Kidney (tissue), 22 donors: ENCODE measurements at places on chromosomes 12 and 14. TPM values are rescaled to one million over a fixed set of nuclear protein-coding genes. Genes with fewer than 3 reads are reported as not detected.

- H3K36me3 ChIP-seq, result no peaks in the 10 kb centered on the region
- H3K27me3 ChIP-seq, result peaks cover 15% of the 10 kb centered on the region
- H3K27ac ChIP-seq, result no peak overlapping the region
- no peak for DNase-seq
- H3K4me1 ChIP-seq, result peaks cover 4% of the 10 kb centered on the region
- H3K4me3 ChIP-seq, result no peak overlapping the region
Measured at GRCh38 chr14:99267381-99267780, 4.6 kb downstream of the BCL11B start.

DNA sequence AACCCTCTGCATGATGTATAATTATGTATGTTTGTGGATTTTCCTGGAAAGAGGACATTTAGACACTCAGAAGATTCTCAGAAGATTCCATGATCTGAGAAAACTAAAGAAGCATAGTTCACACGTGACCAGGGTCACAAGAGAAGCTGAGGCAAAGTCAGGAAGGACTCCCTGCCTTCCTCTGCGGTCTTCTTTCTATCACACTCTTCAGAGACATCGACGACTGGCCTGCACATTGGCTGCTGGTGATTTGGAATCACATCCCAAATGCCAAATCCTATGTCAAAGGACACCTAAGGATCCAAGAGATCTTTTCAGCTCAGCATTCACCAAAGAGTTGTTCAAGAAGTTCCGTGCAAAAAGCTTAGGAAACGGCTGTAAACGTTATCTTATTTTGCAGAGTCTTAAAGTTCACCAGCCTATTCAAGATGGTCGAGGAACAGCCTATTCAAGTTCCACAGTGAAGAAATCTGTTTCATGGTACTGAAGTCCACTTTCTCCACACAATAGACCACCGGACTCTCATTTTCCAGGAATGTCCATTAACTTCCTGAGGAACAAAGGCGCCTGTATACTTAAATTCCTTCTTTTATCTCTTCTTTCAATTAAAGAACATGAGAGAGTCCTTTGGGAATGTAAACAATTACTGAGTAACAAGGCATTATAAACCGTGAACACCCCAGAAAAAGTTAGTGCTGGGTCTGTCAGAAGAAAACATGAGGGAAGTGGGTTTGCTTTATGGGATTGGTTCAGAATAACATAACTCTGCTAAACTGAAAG is 42.1 kb downstream of the IGF1 start:
- H3K4me3 ChIP-seq, result no peak overlapping the region
- H3K4me1 ChIP-seq, result no peaks in the 10 kb centered on the region
- no peak for DNase-seq
- no peaks in the 10 kb centered on the region for H3K27me3 ChIP-seq
- no peaks in the 10 kb centered on the region for H3K36me3 ChIP-seq

Gene TAS2R42
- polyA plus RNA-seq, result not detected

GRCh38 chr12:89470741-89471509 is 53.7 kb downstream of the GALNT4 start:
- H3K4me3 ChIP-seq, result no peak overlapping the region
- H3K27me3 ChIP-seq, result no peaks in the 10 kb centered on the region
- H3K4me1 ChIP-seq, result no peaks in the 10 kb centered on the region
- no peaks in the 10 kb centered on the region for H3K36me3 ChIP-seq
- no peak overlapping the region for H3K27ac ChIP-seq
- no peak for DNase-seq

DNA sequence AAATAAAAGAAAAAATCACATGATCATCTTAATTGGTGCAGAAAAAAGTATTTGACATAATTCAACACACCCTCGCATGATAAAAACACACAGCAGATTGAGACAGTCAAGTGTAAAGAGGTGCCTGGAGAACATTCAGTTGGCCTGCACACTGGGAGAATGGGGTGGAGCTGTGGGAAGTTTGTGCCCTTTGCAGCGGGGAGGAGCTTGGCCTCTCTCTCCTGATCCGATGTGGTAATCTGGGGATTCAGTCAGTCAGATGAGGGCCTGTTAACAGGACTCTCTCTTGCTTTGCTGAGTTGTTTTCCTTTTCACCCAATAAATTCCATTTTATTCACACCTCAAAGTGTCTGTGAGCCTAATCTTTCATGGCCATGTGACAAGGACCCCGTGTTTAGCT is 5.9 kb downstream of the SERPINA6 start:
- no peaks in the 10 kb centered on the region for H3K36me3 ChIP-seq
- H3K27me3 ChIP-seq, result no peaks in the 10 kb centered on the region
- DNase-seq, result no peak
- peaks cover 5% of the 10 kb centered on the region for H3K4me1 ChIP-seq

DNA sequence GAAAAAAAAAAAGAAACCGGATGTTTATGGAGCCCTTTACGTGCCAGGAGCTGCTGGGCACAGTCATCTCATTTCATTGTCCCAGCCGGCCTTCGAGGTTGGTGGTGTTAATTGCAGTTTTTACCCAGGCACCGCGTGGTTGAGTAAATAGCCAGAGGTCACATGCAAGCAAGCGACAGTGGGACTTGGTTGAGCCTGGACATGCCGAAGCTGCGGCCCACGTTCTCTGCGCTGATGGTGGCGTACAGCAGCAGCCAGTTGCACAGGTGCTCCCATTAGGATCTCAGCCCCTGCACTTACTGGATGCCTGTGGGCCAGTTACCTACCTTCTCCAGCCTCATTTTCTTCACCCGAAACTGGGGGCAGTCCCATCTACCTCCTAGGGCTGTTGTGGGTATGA is 54.0 kb downstream of the TSPAN9 start:
- H3K36me3 ChIP-seq, result no peaks in the 10 kb centered on the region
- peak overlapping the region; percentile 80 for H3K27ac ChIP-seq
- H3K4me3 ChIP-seq, result no peak overlapping the region
- DNase-seq, result no peak
- H3K4me1 ChIP-seq, result peaks cover 19% of the 10 kb centered on the region

Gene MFAP5
- polyA plus RNA-seq, result 0.52 TPM

DNA sequence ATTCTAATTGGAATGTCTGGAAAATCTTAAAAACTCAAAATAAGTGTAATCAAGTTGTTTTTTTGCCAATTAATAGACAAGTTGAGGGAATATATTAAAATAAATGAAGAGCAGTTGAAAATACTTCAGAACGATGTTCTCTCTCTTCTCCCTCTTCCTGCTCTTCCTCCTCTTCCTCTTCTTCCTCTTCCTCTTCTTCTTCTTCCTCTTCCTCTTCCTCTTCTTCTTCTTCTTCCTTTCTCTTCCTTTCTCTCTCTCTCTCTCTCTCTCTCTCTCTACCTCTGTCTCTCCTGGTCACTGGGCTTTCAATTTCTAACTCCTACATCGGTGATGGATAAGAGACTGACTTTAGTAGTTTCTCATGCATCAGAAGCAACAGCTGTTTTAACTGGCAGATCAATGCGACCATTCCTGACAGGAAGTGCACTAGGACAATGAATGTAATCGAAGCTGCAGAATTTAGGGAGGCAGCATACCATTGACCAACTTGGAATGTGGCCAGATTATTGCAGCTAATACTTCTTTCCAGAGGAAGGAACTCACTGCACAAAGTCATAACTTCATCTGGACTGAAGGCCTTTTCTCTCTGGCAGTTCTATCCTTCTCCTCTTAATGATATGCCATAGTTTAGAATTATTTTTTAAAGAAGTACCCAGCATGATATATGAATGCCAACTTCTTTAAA is 13.8 kb upstream of the TMTC2 start:
- H3K27me3 ChIP-seq, result no peaks in the 10 kb centered on the region
- no peaks in the 10 kb centered on the region for H3K4me1 ChIP-seq
- no peak overlapping the region for H3K4me3 ChIP-seq
- no peak for DNase-seq
- H3K36me3 ChIP-seq, result no peaks in the 10 kb centered on the region
- H3K27ac ChIP-seq, result no peak overlapping the region
